NCI-H1417 treated with DMSO at 0.1 percent for 48 hours (cell line): ENCODE measurements at places on chromosomes 6 and 20.
A peak's percentile ranks its signal among the peaks of the same experiment; 100 is the strongest.

DNA sequence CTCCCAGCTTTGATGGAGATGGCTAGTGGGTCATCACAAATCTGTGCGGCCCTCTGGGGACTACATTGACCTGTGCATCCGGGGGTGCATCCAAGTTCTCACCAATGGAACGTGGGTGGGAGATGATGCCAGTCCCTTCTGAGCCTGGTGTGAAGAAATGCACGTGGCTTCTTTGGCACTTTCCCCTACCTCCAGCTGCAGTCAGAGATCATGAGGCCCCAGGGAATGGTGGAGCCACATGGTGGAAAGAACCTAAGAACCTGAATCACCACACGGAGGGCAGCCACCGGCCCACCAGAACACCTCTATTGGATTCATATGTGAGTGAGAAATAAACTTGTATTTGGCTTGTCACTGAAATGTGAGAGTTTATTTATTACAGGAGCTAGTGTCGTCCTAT is 9.9 kb upstream of the CDKN1A start:
- DNase-seq, result no peak

- DNase-seq, result no peak
These were observed 14.2 kb upstream of the FAM162B start for GRCh38 chr6:116779573-116780164.

- no peak for DNase-seq
These were observed 30.1 kb downstream of the PIM1 start for GRCh38 chr6:37200085-37200484.

GRCh38 chr20:3702611-3703391 is 9.6 kb downstream of the SIGLEC1 start:
- DNase-seq, result no peak

- no peak for DNase-seq
These were observed 11.4 kb downstream of the MYB start for GRCh38 chr6:135192256-135193174.

DNA sequence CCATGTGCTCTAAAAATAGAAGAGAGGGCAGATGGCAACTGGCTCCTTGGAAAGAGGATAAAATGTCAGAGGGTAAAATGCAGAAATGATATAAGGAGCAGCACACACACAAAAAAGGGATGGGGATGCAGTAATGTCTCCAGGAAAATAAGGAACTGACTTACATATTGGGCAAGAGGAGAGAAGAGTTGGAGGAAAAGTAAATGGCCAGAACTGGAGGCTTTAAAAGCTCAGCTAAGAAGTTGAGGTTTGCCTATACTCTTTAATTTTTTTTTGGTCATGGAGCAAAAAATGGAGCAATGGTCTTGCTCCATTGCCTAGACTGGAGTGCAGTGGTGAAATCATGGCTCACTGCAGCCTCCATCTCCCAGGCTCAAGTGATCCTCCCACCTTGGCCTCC is 93.7 kb downstream of the SULF2 start:
- DNase-seq, result no peak

GRCh38 chr6:57267586-57268293 is 45.6 kb upstream of the RAB23 start:
- DNase-seq, result no peak

DNA sequence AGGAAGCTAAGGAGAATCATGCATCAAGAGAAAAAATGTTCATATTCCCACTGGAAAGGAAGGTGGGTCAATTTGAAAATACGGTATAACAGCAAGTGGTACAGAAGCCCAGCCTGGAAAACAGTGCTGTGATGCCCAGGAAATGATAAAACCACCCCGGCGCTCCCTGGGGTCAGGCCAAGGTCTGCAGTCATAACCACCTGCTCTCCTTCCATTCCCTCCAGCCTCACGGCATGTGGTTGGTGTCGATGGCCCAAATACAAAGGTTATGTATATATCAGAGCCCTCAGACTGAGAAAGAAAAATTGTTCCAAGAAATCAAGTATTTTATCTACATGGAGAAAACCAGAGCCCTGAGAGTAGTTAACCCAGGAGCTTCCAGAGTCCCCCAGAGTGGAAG is 208.1 kb upstream of the CDYL start:
- DNase-seq, result no peak

GRCh38 chr20:19695081-19695480 is 63.0 kb upstream of the RIN2 start:
- no peak for DNase-seq

DNA sequence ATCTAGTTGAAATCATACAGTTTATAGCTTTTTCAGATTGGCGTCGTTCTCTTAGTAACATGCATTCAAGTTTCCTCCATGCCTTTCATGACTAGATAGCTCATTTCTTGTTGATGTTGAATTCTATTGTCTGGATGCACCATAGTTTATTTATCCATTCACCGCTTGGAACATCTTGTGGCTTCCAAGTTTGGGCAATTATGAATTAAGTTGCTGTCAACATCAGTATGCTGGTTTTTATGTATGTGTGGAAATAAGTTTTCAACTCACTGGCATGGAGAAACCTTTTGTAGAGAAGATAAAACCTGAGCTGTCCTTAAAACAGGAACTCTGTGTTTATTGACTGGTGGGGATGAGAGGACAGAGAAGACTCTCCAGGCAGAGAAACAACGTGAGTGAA is 248.0 kb downstream of the CDC5L start:
- DNase-seq, result no peak

DNA sequence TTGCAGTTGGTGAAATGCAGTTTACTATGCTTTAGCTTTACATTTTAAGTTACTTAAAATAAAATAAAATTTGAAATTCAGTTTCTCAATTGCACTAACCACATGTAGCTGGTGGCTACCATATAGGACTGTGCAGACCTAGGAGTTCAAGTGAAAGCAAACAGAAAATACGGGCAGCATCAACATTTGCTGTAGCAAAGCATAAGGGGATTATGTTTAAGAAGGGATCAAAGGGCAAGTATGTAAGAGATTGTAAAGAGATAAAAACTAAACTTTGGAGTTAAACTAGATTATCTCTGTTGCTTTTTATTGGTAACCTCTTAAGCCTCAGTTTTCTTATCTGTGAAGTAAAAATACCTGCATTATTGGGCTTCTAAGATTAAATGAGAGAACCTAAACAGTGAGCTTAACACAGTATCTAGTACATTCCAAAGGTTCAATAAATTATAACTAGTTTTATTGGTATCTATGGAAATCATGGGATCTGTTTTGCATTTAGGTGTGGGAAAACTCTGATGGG is 81.2 kb downstream of the SPTLC3 start:
- no peak for DNase-seq

- no peak for DNase-seq
These were observed 89.6 kb upstream of the TOX2 start for GRCh38 chr20:43825051-43825402.

GRCh38 chr20:32483351-32484224 is 101.5 kb downstream of the NOL4L start:
- DNase-seq, result peak; percentile 58

GRCh38 chr6:41306187-41306854 is 19.8 kb upstream of the TREM1 start:
- DNase-seq, result peak; percentile 17

DNA sequence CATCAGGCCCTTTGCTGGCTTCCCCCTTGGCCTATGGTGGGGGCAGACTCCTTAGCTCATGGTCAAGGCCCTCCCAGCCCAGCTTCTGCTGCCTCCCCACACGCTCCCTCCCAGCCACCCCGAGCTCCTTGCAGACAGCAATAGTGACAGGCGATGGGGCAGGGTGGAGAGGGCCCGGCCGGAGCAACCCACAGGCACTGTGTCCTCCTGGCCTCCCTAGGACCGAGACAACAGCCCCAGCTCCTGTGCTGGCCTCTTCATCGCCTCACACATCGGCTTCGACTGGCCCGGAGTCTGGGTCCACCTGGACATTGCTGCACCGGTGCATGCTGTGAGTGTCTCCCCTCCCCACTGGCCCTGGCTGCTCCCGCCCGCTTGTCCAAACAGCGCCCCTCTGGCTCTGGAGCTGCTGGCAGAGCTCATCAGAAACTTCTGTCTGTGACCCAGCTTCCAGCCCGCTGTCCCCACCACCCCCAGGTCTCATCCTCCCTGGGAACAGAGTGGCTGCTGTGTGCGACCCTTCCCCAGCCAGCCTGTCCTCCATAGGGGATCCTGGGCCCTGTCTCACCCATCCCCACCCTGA is 21.8 kb downstream of the NPEPL1 start:
- no peak for DNase-seq

DNA sequence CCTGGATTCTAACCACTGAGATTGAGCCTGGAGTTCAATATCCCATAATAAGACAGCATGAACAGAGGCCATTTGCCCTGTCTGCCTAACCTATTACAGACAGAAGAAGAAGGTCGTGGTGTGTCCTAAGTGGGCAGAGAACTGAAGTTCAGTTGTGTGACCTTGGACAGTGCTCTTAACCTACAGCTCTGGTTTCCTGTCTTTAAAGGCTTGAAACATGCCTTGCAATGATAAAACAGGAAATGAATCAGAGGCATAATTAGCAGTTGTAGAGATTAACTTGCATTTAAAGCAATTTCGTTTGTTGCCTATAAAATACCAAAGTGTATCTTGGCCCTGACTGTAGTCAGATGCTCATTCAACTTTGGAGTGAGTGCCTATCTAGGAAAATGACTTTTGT is 507.2 kb upstream of the CHD6 start:
- DNase-seq, result no peak
